ENCODE measurements at places on chromosomes 16 and 17.

DNA sequence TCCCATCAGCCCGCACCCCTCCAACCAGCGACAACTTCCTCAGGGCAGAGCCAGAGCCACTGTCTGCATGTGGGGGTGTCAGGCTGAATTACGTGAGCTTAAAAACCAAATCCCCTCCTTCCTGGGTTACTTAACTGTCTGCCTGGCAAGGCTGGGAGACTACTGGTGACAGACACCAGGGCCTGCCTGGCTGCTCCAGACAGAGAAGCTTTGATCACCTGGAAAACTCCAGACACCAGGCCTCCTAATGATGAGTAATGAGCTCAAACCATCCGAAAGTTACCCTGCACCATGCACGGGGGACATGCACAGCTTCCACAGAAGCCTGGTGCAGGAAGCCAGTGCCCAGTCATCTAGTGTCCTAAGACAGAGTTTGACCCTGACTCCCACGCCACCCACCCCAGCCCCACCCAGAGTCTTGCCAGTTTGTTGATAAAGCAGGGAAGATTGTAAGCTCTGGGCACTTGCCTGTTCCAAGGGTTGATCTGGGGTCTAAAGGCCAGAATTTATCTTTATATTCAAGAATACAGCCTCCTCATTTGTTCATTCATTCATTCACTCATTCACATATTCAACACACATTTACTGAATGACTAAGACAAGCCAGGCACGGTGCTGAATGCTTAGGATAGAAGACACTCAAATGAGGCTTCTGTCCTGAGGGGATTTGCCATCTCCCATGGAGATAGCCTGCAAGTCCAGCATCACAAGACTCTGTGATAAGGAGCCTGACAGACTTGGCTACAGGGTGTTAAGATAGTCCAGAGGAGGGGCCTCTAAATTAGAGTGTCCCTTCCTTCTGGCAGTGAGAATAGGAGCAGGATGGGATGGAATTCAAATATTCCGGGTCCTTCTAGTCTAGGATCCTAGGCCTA lies 7.2 kb upstream of the CCDC182 start:
- peak; percentile 84 for DNase-seq

DNA sequence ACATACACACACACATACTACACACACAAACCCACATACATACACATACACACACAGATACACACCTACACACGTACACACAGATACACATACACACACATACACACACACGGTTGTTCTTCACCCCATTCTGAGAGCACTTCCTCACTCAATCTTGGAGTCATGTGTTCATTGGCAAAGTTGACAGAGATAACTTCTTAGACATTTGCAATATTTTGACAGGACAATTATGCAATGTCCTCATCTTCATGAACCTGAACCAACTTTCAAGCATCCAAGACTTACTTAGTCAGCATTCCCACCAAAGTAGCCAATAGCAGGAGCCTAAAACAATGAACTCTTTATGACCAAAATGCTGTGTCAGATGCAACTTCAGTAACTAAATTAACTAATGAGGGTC lies 77.1 kb upstream of the DNAH17 start:
- DNase-seq, result no peak

- no peak for DNase-seq
These were observed 32.0 kb downstream of the GSE1 start for GRCh38 chr16:85645021-85645589.

GRCh38 chr16:72794319-72794718 lies 253.6 kb downstream of the ZFHX3 start:
- DNase-seq, result no peak

DNA sequence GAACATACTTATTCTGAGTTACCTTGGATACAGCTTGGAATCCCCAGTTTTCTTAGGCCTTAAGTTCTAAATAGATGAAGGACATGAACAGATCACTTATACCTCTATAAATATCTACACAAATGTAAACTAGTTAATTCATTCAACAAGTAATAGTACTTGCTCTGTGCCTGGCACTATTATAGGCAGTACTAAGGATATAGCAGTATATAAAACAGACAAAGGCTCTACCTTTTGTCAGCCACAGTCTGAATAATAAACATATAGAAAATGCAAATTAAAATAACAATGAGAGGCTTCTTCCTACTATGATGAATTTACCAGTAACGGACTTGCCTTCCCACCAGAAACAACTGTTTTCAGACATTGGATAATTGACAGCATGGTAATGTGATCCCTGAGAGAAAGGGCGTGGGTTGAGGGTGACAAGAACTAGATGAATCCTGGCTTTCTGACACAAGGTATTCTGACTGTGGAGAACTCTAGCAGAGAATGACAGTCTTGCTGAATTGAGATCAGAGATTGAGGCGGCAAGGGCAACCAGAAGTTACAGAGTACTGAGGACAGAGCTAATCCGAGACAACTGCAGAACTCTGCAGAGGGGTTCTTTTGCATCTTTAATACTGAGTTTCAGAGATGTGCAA lies 170.5 kb downstream of the TANC2 start:
- DNase-seq, result no peak

- DNase-seq, result no peak
These were observed 11.3 kb upstream of the HOXB2 start for GRCh38 chr17:48556229-48556575.

GRCh38 chr16:77868478-77868877 lies 80.1 kb downstream of the VAT1L start:
- no peak for DNase-seq

- no peak for DNase-seq
These were observed 131.8 kb downstream of the IRX5 start for GRCh38 chr16:55062442-55062841.

DNA sequence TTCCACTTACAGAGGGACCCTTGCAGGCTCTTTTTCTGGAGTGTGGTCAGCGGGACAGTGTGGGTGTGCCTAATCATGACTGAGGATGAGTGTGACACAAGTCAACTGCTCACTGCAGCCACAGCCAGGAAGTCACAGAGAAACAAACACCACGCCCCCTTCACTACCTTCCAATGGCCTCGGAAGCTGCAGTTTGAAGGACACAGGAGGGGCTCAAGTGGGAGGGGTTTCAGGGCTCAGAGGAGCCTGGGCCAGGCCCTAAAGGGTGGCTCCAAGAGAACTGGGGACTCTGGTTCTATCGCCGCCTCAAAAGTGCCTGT lies 116.2 kb upstream of the SDK2 start:
- no peak for DNase-seq

- peak; percentile 18 for DNase-seq
These were observed 2.1 kb upstream of the MRPL28 start for GRCh38 chr16:372302-372983.

GRCh38 chr16:89737341-89738071 lies 16.2 kb downstream of the ZNF276 start:
- DNase-seq, result no peak

- peak; percentile 64 for DNase-seq
These were observed 65.7 kb downstream of the TMEM132E start for GRCh38 chr17:34644941-34645550.

DNA sequence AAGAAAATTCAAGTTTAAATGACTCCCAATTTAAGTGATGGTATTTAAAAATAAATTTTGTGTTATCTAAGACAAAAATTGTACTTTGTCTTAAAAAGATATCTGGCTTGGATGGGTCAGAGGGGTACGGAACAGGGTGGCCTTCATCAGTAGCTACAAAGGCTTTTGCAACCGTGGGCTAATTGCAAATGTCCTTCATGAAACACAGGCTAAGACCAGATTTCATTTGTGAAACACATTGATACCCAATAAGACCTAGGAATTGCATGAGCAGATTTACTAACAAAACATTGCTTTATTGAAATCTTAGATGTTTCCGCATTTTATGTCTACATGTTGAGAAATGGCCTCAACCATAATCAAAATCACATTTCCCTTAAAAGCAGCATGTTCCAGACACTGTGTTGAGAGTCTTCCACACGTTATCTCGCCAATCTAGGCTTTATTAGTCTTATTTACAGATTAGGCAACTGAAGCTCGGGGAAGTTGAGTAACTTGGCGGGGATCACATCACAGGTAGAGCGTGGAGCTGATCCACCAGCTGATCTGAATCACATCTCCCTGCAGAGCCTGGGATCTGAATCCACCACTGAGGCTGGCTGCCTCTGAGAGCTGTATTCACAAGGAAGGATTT lies 21.8 kb downstream of the FBXO39 start:
- DNase-seq, result no peak

GRCh38 chr16:87531418-87531817 lies 38.6 kb upstream of the ZCCHC14 start:
- no peak for DNase-seq

DNA sequence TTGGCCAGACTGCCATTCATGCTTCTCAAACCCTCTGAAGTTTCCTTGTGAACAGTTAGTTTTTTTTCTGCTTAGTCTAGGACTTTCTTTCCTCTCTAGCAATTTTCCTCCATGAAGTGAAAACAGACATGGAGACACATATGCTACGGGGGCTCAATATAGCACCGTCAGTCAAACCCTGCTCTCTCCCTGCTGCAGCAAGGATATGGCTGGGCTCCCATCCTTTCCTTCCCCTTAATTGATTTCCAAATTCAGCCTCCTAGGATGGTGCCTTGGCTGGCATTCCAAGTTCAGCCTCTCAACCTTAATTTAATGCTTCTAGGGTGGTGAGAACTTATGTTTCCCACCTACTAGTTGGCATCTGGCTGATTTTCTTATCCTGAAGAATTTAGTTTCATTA lies 436.7 kb downstream of the NPIPA7 start:
- no peak for DNase-seq

GRCh38 chr17:50863221-50863843 lies 2.8 kb downstream of the TOB1 start:
- peak; percentile 69 for DNase-seq

- no peak for DNase-seq
These were observed 48.0 kb downstream of the TEKT5 start for GRCh38 chr16:10646581-10647263.

- no peak for DNase-seq
These were observed 346.6 kb upstream of the TNRC6C start for GRCh38 chr17:77611791-77612502.

- no peak for DNase-seq
These were observed 17.6 kb downstream of the ATPAF2 start for GRCh38 chr17:18021372-18021771.

DNA sequence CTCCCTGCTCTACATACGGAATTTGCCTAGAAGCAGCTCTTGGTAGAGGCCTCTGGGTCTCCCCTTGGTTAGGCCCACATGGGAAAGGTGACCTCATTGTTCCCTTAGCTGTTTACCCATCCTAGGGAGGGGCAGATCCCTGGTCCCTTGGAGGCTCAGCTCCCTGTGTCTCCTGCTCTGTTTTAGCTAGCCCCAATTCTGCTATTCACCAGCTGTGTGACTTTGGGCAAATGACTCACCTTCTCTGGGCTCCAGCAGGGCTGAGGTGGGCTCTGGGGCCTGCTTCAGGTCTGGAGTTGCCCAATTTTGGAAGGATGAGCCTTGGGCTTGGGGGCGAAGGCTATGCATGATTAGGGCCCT lies 3.9 kb downstream of the ABCC3 start:
- no peak for DNase-seq

DNA sequence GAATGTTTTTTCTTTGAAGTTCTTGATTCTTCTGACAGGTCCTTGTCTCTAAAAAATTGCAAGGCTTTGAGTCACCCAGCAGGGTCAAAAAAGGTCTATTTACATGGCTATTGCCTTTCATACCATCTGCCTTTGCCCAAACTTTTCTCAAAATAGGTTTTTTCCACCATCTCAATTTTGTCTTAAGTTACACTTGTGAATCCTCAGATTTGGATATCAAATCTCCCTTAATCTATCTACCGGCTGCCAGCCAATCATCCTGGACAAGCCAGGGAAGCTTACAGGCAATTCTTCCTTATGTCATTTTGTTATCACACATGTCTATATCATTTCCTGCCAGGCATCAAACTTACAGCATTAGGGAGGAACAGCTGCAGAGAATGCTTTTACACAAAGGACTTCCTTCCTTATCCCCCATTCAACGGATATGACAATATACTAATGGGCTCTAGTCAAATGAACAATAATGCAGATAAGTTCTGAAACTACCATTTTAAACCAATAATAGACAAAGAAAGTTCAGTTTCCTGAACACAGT lies 104.1 kb upstream of the CORO6 start:
- peak; percentile 41 for DNase-seq

DNA sequence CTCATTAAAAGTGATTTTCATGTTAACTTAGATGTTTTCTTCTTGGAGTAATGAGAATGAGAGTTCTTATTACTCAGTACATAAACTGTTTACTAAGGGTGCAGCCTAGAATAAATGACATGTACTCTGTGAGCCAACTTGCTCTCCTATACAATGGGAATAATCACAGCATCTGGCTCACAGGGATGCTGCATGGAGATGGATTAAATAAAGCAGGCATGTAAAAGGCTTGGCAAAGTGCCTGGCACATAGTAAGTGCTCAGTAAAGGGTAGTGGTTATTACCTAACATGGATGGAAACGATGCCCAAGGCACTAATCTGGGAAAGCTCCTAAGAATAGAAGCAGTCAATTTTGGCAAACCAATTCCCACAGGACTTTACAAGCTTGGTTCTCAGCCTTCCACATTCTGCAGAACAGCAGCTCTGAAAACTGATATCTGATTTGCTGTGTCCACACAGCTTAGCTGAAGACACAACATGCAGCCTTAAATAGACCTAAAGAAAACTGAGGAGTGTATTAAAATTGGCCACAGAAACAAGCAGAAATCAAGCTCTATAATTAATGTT lies 176.1 kb downstream of the ABCC12 start:
- no peak for DNase-seq

- no peak for DNase-seq
These were observed 8.3 kb downstream of the CUEDC1 start for GRCh38 chr17:57946798-57947358.

DNA sequence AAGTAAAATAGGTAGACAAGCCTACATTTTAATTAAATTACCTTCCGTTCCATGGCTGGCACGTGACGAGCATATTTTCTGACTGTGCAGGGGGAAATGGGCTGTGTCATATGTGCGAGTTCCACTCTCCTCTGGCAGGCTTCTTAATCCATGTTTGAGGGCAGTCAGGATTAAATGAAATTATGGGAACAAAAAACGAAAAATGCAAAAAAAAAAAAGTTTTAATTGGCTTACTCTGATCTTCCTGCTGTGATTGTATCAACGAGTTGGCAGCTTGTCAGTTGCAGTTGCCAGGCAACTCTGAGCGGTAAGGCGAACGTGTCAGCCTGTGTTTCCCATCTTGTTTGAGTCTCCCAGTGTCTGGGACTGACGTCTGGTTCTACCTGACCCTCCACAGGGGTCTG lies 302.9 kb upstream of the XYLT1 start:
- no peak for DNase-seq
